ENCODE measurements at places on chromosomes 7 and 10.

DNA sequence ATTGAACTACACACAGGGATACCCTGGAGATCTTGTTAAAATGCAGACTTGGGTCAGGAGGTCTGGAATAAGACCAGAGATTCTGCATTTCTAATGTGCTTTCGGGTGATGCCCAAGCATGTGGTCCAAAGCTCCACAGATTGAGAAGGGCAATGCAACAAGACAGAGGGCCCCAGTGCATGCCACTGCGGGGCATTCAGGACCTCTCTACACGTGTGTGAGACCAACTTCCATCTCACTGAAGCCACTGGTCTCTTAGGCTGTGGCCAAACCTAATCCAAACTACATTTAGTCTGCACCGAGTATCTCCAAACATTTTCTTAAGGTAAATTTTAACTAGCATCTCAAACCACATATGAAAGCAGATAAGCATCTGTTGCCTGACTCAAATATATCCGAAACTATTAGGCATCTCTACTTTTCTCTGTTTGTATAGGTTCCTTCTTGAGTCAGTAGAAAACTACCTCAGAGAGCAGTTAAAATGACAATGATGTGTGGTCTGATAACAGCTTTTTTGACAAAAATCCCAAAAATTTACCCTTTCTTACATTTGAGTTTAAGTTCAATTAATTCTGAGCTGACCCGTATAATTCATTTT, 107.5 kb downstream of the ELMO1 start:
- DNase-seq, result no peak

- DNase-seq, result no peak
Measured at GRCh38 chr7:127029823-127030222, 222.9 kb downstream of the GRM8 start.

DNA sequence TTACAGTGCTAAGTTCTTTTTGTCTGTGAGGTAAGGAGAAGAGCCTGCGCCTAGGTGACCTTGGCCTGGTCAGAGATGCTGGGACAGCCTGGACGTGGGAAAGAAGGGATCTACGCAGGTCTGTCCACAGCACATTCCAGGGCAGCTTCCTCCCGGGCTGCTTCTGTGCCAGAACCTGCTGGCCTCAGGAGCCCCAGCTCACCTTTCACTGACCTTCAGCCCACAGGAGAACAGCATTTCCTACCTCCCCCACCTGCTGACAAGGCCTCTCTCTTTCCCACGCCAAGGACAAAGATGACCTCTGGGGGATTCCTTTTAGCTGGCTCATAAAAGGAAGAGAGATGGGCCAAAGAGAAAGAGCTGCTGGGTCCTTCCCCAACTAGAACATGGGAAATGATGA, 260.6 kb downstream of the KCNMA1 start:
- no peak for DNase-seq

DNA sequence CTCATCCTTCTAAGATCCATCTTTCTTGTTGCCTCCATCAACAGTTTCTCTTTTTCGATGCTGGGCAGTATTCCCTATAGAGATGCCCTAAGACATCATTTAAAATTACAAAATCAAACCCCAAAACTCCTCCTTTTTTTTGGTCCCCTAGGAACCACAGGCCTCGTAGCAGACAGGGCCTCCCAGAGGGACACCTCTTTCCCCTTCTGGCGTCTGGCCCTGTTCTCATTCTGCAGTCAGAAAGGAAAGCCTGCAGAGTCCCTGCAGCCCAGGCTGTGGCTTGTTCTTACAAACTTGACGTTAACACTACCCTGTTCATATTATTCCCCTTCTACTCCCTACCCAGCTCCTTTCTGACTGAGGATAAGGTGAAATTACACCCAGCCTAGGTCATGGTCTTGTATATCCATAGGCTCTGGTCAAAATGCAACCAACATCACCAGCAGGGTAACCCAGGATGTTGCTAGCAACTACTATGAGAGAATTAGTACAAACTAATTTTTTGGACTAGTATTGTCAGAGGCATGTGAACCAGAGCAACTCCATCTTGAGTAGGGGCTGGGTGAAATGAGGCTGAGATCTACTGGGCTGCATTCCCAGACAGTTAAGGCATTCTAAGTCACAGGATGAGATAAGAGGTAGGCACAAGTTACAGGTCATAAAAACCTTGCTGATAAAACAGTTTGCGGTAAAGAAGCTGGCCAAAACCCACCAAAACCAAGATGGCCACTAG, 3.5 kb upstream of the EPHA1 start:
- DNase-seq, result no peak

DNA sequence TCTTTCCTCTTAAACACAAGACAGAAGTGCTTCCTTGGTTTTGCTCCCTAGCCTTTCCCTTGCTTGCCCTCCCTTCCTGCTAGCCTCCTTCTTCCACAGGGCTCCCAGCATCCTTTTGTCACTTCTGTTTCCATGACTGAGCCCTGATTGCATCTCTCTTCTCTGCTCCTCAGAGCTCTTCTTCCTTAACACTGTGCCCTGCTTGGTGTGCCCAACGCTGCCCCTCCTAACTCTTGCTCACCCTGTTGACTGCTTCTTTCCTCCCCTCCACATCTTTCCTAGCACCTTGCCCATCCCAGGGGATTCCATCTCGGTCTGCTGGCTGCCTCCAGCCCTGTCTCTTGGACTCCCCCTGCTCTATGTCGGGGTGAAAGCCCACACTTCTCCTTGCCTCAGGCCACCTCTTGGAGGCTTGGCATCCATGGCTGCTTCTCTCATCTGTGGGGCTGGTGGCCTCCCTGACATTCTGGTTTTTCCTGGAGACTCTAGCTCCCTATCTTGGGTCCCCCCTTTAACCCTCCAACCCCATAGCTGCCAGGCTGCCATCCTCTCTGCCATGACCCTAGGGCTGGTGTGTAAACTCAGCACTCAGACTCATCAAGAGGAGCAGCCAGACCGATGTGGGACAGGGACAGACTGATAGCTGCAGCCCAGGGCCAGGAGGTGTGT, 5.8 kb downstream of the IGFBP1 start:
- no peak for DNase-seq

DNA sequence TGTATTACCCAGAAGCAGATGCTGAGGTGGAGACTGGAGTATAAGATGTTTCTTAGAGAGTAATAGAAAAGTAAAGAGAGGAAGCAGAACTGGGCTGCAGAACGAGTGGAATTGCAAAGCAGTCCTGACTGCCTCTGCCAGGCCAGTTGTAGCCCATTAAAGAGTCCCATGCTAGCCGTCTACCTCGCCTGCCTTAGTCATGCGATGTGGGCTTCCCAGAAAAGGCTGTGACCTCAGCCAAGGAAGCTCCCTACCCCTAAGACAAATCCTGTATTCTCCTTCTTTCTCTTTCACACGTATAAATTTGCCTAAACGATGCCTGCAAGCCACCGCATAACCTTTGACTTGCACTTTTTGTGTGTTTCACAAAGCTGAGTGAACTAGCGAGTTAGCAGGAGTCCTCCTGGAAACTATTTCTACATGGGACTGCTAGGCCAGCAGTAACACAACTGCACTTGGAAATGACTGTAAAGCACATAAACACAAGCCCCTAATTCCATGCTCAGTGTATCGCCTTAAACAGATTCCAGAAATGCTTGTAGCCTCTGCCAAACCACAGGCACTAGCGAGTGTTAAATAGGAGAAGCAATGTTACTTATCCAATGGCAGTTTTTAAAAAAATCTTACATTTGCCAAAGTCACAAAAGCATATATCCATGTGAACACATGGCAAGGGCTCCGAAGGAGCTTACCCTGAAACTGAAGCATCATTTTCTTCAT, 47.4 kb upstream of the GNAI1 start:
- DNase-seq, result no peak
